ENCODE measurements at places on chromosomes 5 and 9.

DNA sequence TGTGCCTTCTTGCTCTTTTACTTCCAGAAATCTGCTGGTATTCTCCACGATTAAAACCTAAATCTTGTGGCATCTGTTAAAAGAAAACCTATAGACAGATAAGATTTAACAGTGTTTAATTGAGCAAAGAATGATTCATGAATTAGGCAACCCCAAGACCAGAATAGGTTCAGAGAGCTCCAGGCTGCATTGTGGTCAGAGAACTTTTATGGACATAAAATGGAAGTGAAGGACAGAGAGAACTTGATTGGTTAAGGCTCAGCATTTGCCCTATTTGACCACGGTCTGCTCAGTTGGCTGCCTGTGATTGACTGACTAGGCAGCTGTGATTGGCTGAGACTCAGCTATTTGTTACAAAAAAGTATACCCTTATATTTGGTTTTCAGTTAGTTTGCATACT, 10.4 kb upstream of the SLC36A2 start:
- DNase-seq, result no peak

GRCh38 chr9:76431601-76432000, 27.4 kb upstream of the GCNT1 start:
- DNase-seq, result no peak

GRCh38 chr9:130043654-130044623, 950 bp upstream of the FNBP1 start:
- DNase-seq, result no peak

GRCh38 chr5:169024421-169024820, 276.5 kb downstream of the SLIT3 start:
- DNase-seq, result no peak

- DNase-seq, result no peak
Measured at GRCh38 chr5:150758203-150758530, 650 bp downstream of the DCTN4 start.

DNA sequence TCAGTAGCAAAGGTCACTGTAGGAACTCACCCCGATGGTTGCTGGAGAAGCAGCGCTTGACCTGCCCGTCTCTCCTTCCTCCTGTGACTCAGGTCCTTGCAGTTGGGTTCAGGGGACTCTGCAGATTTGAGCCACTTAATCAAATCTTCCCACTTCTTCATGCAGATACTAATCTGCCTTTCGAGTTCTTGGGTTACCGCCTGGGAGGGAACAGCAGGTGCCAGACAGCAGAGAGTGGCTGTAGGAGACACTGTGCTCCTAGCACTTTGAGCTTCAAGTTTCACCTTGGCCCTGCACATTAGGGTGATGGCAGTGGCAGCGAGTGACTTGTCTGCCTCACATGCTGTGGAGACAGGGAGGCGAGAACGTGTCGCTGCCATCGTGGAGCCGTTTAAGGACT, 478.3 kb downstream of the PSAT1 start:
- no peak for DNase-seq

DNA sequence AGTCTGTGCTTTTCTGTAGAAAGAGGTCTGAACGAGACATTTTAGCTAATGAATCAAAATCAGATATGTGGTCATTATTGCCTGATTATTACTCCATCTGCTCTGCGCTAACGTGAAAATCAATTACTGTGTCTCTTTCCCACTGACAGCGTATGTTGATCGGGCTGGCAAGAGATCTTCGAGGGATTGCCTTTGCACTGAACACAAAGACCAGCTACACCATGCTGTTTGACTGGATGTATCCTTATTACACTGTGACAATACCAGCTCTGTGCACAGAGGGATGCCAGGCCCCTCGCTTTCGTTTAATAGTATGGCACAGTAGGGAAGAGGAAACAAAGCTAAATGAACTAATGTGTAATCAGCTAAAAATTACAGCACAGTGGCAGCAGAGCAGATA, 103.7 kb upstream of the TLX3 start:
- no peak for DNase-seq

DNA sequence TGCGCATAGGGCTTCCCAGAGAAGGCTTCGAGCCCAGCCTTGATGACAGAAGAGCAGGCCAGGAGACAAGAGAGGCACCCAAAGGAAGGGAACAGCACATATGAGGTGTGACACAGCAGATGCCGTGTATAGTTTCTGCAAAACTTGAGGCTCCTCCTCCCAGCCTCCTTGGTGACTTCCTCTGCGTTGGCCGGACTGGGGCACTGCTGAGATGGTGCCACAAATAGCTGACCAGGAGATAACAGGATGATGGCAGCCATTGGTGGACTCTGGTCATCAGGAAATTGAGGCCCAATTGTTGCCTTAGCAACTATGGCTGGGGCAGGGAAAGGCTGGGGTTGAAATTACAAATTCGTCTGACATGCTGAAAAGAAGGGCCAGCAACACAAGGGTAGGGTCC, 4.8 kb upstream of the ZNF79 start:
- no peak for DNase-seq

GRCh38 chr5:17748201-17748600, 113.9 kb downstream of the TAF11L14 start:
- DNase-seq, result no peak
